HCEC 1CT (cell line): ENCODE measurements at places on chromosomes 2 and 18.
A peak's percentile ranks its signal among the peaks of the same experiment; 100 is the strongest.

DNA sequence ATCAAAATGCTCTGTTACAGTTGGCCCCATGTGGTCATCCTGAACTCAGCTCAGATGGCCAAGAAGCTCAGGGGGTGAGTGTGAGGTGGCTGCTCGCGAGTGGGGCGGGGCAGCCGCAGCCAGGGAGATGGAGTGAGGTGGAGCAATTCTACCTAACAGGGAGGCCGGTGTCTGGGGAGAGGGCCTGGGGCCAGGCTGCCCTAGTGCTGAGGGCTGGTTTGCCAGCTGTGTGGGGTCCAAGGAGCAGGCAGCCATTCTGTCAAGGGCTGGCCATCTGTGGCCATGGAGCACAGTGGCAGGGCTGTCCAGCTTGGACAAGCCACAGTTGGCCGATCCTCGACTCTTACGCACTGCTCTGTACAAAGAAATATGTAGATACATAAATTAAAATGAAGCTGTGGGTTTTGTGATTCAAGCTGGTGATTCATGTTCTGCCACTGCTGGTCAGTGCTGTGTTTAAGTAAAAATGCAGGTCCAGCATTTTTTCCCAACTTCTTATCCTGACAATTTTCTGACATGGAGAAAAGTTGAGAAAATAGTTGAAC is 82.1 kb downstream of the HS6ST1 start:
- DNase-seq, result peak; percentile 88

DNA sequence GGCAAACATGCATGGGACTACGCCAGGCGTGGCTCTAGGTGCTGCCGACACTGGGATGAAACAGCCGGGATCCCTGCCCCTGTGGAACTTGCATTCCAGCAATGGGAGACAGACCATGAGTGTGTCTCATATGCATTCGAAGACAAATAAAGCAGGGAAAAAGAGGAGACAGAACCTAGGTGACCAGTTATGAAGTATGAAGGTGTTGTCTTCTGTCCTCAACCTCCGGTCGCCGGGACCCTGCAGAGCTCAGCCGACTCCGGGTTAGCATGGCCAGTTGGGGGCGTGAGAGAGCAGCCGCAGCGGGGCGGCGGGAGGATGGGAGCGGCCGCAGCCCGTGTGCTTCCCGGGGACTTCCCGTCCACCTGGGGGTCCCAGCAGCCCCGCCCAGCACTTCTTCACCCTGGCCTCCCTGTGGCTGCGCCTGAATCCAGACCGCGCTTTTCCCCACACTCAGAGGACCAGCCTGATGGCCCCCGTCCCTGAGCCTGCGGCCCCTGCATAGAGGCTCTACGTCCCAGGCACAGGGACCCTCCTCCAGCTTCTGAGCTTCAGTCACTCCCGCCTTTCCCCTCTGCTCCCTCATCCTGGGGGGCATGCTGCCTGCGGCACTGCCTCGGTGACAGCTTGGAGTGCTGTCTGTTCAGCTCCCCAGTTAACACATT is 11.4 kb downstream of the ID2 start:
- no peak for DNase-seq

- DNase-seq, result no peak
These were observed 6.1 kb downstream of the IMPACT start for GRCh38 chr18:24432618-24433017.

DNA sequence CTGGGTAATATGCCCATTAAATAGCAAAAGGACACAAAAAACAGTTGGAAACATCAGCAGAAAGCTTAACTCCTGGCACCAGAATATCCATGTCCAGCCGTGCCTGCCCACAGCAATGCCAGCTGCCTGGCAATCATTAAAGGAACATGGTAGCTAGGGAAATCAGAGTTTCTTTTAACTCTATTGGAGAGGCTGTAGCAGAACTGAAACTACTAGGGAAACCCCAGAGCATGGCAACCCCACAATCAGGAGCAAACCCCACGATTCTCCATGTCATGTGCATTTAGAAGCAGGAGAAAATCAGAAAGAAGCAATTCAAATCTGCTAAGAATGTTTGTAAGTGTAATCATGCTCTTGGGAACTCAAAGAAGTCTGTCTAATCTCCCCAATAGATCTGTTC is 409.0 kb upstream of the SMIM21 start:
- no peak for DNase-seq

DNA sequence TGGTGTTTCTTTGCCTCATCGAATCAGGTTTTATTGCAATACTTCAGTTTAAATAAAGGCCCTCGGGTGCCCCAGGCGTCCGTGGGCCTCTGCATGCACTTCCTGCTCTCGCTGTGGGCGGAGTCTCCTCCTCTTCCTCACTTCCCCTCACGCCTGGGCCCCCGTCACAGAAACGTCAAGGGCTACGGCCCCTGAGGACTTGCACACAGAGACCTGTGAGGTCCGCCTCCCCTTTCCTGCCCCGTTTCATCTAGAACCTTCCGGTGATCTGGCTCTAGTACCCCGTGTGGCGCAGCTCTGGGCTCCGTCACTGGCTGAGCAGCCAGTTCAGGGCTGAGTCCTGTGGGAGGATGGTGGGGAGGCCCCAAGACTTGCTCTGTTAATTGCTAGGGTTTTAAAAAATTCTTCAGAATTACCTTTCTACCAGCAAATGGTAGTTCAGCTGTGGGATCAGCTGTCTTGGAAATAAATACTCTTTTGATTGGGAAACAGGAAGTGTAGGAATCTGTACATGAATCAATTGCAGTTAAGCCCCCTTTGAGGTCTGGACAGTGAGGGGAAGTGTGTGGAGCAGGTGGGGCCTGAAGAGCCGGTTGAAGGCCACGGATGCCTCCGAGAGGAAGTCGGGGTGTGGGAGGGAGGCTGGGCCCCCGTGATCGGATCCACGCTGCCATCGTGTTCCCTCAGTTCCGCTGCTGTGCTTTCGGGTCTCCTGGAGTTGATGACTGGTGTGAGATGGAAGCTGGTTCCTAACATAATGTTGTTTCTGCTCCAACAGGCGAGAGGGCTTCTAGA is 10.2 kb downstream of the NFATC1 start:
- no peak for DNase-seq

GRCh38 chr2:80525152-80525551 is 220.6 kb upstream of the LRRTM1 start:
- DNase-seq, result no peak

- DNase-seq, result no peak
These were observed 38.8 kb downstream of the DYSF start for GRCh38 chr2:71492112-71492511.

GRCh38 chr18:5444269-5444668 is 99.5 kb downstream of the EPB41L3 start:
- DNase-seq, result no peak

GRCh38 chr2:40126006-40126405 is 325.9 kb downstream of the SLC8A1 start:
- no peak for DNase-seq

DNA sequence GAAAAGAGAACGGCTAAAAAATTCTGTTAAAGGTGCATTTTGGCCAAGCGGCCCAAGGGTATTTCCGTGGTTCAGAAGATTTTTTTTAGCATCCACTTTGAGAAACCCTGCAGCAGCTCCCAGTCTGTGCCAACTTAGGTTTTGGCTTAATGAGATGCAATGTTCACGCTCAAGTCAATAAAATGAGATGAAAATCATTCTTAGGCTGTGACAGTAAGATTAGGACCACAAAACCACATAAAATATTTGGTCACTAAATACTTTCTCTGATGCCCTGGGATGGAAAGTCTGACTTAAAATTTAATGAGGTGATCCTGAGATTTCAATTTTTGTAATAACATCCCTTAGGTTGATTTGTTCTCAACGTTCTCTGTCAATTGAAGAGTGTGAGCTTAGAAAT is 74.2 kb upstream of the FHL2 start:
- no peak for DNase-seq

GRCh38 chr2:205727174-205727573 is 44.9 kb downstream of the NRP2 start:
- DNase-seq, result no peak

DNA sequence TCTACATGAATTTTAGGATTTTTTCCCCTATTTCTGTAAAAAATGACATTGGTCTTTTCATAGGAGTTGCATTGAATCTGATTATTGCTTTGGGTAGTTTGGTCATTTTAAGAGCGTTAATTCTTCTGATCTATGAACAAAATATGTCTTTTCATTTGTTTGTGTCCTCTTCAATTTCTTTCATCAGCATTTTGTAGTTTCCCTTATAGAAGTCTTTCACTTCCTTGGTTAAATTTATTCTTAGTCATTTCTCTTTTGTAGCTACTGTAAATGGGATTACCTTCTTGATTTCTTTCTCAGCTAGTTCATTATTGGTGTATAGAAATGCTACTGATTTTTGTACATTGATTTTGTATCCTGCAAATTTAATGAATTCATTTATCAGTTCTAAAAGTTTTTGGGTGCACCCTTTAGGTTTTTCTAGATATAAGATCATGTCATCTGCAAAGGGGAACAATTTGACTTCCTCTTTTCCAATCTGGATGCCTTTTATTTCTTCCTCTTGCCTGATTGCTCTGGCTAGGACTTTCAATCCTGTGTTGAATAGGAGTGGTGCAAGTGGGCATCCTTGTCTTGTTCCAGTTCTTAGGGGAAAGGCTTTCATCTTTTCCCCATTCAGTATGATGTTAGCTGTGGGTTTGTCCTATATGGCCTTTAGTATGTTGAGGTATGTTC is 36.6 kb upstream of the AAK1 start:
- no peak for DNase-seq

- no peak for DNase-seq
These were observed 185.1 kb downstream of the MYO3B start for GRCh38 chr2:170362871-170363631.
